ENCODE measurements at places on chromosomes 7 and 10.
A peak's percentile ranks its signal among the peaks of the same experiment; 100 is the strongest.

- no peak for DNase-seq
Observed at GRCh38 chr10:23481363-23481961, 42.6 kb downstream of the OTUD1 start.

DNA sequence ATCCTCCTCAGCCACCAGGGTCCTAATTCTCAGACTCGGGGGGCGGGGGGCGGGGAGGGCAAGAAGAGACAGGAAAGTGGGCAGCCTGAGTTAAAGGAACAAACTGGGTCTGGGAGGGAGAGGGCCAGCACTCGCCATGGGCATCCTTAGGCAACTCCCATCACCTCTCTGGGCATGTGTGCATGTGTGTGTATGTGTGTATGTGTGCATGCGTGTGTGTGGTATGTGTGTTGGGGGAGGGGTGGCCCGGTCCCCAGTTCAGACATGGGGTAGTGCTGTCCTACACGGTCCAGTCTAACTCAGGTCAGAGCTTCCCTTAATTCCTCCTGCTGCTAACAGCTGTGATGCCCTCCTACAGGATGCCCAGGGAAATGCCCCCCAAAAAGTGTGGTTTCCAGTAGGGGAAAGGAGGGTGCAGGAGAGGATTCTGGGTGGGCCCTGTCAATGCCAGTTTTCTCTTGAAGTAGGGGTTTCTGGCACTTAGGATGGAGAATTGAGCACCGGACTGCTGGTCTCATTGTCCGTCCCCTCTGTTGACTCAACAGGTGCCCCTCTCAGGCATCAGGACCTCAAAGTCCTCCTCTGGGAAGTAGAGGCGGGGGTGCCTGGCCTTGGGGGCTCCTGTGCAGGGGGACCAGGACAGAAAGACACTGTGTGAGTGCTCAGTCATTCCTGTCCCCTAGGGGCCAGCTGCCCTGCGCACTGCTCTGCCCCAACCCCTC is 15.1 kb upstream of the ZMIZ1 start:
- no peak for DNase-seq

DNA sequence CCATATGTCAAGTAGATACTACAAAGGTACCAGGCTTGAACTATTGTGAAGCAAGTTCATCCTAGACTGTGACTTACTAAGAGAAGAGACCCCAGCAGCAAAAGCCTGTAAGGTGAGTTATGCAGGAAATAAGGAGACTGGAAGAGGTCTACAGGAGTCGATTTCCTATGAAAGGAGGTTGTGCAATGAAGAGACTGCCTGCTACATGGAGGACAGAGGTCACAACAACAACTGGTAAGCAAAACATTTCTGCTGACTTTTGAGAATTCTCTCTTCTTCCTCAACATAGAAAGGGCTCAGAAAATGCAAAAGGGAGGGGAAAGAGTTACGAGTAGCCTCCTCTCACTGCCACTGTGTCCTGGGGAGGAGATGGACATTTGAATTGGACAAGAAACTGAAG is 42.4 kb downstream of the PDK4 start:
- no peak for DNase-seq

GRCh38 chr7:22393913-22394729 is 37.2 kb upstream of the RAPGEF5 start:
- no peak for DNase-seq

DNA sequence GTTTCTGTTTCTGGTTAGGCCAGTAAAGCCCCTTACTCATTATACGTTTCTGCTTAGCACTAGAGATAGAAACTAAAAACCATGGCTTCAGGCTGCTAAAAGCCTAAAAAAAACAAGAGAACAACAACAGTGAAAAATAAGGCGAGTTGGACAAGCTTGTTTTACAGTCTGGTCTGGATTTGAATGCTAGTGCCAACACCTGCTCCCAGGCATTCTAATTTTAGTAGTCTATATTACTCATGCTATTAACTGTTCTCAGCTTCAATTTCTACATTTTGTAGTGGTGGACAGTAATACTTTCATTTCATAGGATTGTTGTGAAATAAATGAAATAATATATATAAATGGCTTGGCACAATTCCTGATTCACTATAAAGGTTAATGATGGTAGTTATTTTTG is 108.5 kb downstream of the HBP1 start:
- DNase-seq, result no peak

DNA sequence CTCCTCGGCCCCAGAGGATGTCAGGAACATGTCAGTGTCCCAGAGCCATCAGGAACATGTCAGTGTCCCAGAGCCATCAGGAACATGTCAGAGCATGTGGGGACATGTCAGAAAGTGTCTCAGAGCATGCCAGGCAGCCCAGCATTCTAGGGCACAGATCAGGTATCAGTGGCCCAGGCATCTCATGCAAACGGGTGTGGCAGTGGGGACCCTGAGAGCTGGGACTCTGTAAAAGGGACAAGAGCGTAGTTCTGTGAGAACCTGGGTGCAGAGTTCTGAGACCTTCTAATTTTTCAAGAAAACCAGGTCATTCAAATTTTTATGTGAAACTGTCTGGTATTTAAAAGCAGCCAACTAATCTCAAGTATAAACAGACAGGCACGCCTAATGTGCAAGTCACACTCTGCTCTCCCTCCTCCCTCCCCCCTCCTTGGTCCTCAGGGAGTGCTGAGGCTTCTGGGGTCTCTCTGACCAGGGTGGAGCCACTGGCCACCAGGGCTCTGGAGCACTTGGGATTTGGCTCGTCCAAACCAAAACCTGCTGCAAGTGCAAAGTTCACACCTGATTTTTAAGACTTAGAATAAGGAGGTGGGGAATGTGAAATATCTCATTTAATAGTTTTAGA is 64.6 kb downstream of the ALOX5 start:
- no peak for DNase-seq

DNA sequence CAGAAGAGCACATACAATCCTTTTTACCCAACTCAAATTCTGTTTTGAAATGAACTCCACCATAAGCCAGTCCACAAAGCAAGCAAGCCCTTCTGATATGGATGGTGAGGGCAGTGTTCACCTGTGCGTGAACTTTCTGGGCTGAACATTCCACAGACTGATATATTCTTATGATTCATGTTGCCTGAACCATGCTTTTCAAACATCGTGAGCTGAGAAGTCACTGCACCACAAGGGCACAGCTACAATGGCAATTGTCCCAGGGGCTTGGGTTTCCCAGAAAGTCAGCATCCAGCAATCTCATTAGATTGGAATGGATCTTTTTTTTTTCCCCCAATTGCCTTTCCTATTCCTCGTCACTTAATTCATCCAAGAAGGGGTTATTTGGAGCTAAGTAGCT is 86.9 kb upstream of the ZNF438 start:
- no peak for DNase-seq

DNA sequence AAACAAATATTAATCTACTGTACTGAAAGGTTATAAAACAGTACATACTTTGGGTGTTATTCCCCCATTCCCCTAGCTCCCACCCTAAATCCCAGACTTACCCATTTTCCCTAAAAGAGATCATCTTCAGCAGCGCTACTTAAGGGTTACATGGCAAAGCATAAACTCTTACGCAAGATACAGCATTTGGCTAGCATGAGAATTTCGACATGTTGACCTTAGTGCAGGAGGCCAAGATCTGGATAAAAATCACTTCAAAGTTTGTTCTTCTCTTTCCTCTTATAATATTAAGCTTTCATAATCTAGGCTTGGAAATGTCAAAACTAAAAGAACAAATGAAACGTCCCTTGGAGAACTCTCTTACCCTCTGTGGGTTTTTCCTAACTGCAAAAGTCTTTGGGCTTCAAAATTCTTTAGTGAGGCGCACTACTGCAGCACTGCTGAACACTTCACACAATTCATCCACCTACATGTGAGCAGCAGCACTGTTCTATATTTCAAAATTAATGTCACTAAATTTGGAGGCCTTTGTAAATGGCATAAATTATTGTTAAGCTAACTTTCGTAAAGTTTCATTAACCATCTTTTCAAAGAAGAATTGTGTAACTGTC is 59.5 kb upstream of the PDLIM1 start:
- DNase-seq, result no peak

DNA sequence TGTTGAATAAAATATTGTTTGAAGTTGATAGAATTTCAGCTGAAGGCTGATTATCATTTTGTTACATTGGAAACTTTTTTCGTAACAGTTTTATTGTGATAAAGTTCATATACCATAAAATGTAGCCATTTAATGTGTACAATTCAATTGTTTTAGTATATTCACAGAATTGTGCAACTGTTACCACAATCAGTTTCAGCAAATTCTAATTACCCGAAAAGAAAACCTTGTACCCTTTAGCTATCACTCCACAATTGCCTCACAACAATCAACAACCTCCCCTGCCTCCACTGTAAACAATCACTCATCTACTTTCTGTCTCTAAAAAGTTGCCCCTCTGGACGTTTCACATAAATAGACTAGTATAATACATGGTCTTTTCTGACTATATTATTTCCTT is 179.7 kb upstream of the BET1 start:
- no peak for DNase-seq

DNA sequence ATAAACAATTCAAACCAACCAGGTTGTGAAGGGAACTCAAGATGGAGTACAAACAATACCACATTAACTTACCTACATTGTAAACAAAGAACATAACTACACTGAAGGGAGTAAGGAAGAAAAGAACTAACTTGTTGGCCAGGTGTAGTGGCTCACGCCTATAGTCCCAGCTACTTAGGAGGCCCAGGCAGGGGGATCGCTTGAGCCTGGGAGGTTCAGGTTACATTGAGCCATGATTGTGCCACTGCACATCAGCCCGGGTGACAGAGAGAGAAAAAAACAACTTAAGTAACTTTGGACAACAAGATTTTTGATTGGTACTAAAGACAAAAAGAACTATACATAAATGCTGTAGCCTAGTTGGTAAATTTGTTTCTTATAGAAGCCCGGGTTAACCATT is 68.8 kb downstream of the TRIL start:
- DNase-seq, result no peak

DNA sequence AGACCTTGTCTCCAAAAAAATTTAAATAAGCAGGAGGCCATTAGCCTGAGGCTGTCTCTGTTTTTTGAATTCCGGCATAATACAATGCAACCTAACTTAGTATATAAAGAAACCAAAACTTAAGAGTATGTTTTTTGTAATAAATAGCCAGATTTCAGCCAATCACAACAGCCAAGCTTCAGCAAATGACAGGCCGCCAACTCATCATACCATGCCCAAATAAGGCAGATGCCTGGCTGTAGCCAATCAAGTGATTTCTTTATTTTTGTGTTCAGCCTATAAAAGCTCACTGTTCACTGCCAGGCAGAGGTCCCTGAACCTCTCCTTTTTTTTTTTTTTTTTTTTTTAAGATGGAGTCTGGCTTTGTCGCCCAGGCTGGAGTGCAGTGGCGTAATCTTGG is 12.7 kb upstream of the PURB start:
- DNase-seq, result no peak

DNA sequence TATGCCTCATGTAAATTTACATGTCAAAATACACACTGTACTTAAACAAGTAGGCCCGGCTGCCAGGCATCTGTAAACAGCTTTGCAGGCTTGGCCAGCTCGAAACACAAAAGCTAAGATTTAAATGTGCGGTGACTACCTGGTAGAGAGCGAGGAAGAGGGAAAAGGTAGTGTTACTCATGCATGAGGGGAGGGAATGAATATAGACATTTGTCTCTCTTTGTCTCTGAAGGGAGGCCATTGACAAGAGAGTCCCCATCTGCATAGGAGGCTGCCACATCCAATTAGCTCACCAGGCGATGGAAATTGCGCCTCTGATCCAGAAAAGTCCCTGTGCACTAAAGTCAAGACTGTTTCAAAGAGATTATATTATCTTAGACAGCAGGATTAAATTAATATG is 535.8 kb downstream of the PTPRN2 start:
- no peak for DNase-seq

- DNase-seq, result no peak
Observed at GRCh38 chr7:116686812-116687419, 14.9 kb downstream of the MET start.

GRCh38 chr7:101303102-101303701 is 18.4 kb downstream of the IFT22 start:
- no peak for DNase-seq

DNA sequence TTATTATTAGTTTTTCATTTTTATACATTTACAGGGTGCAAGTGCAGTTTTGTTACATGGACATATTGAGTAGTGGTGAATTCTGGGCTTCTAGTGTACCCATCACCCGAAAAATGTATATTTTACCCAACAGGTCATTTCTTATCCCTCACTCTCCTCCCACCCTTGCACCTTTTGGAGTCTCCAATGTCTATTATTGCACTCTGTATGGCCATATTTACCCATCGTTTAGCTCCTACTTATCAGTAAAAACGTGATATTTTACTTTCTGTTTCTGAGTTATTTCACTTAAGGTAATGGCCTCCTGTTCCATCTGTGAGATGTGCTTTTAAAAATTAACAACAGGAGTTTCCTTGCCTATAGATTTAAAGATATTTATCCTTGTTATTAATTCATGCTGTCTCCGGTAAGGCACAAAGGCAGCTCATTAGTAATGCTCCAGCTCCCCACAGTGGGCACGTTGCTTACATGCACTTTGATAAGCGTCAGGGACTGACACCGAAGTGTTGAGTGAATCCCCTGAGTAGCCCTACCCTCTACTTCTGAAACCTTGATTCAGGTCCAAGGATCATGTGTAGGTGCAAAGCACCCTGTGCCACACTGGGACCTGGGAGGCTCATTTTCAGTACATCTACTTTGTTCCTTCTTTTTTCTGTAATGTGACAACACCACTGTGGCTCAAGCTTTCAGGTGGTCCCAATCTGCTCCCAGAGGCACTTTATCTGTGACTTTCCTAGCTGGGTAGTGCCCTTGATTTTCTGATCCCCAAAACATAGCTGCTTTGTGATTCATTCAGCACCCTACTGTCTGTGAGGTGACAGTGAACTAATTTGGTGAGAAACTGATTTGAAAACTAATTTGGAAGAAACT is 27.3 kb downstream of the HYAL4 start:
- DNase-seq, result peak; percentile 6

- no peak for DNase-seq
Observed at GRCh38 chr7:34038816-34039470, 133.6 kb downstream of the BMPER start.

- DNase-seq, result no peak
Observed at GRCh38 chr7:67990003-67990402, 993.4 kb downstream of the TYW1 start.

DNA sequence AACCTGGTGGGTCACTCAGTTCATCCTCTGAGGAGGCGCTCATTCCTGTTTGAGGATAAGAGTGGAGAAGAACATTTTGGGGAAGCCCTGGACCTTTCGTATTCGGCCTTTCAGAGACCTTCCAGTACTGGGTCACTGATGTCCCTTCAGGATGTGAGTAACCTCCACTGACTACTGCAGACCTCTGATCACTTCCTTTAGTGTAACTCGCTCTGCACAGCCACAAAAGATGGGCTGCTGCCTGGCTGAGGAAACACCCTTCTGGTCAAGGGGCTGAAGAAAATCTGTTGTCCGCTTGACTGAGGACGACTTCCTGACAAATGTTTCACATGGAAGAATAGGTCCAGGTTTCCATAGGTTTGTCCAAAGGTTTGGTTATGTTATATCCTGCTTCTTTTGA is 15.9 kb upstream of the TBXAS1 start:
- no peak for DNase-seq

GRCh38 chr10:64558094-64558835 is 1037.1 kb downstream of the REEP3 start:
- DNase-seq, result no peak

Data from substantia nigra (tissue), 51 donors.